ENCODE measurements at places on chromosomes 6 and 20. TPM values are rescaled to one million over a fixed set of nuclear protein-coding genes. Genes with fewer than 3 reads are reported as not detected.

Gene SOX4
- polyA plus RNA-seq: 143 TPM

Gene COL9A1
- polyA plus RNA-seq: 33.0 TPM

Gene PNLDC1
- polyA plus RNA-seq: 0.24 TPM

Gene TCP11
- polyA plus RNA-seq: 1.8 TPM

Gene KHDC1L
- polyA plus RNA-seq: 0.17 TPM

Gene ZBTB9
- 13.4 TPM for polyA plus RNA-seq

Gene PPP1R3G
- 3.0 TPM for polyA plus RNA-seq

Gene CST5
- polyA plus RNA-seq: 0.55 TPM

Gene FILIP1
- polyA plus RNA-seq: 2.3 TPM

Gene LY6G5C
- polyA plus RNA-seq: 3.4 TPM

Gene FNDC11
- polyA plus RNA-seq: 1.6 TPM

Gene ABHD16B
- polyA plus RNA-seq: not detected

Gene HNF4A
- 53.0 TPM for polyA plus RNA-seq

Gene ATP9A
- polyA plus RNA-seq: 58.5 TPM

Gene TMEM14A
- 48.2 TPM for polyA plus RNA-seq

Gene MUCL3
- polyA plus RNA-seq: 0.18 TPM

Gene PHACTR3
- 10.5 TPM for polyA plus RNA-seq

Gene LAMP5
- polyA plus RNA-seq: 7.2 TPM

Gene FAM229B
- 39.9 TPM for polyA plus RNA-seq

Gene RGS19
- 5.7 TPM for polyA plus RNA-seq

Gene C20orf144
- polyA plus RNA-seq: 0.29 TPM

Gene GPR63
- polyA plus RNA-seq: 3.4 TPM

Gene LTA
- polyA plus RNA-seq: 0.26 TPM

Gene ZNF311
- 7.0 TPM for polyA plus RNA-seq

Gene SIRT5
- polyA plus RNA-seq: 21.1 TPM

Gene HLA-DMA
- polyA plus RNA-seq: 24.6 TPM

All from renal cortex interstitium (tissue), 15 donors.